GM13977 (cell line): ENCODE measurements at places on chromosomes 5 and 9.

DNA sequence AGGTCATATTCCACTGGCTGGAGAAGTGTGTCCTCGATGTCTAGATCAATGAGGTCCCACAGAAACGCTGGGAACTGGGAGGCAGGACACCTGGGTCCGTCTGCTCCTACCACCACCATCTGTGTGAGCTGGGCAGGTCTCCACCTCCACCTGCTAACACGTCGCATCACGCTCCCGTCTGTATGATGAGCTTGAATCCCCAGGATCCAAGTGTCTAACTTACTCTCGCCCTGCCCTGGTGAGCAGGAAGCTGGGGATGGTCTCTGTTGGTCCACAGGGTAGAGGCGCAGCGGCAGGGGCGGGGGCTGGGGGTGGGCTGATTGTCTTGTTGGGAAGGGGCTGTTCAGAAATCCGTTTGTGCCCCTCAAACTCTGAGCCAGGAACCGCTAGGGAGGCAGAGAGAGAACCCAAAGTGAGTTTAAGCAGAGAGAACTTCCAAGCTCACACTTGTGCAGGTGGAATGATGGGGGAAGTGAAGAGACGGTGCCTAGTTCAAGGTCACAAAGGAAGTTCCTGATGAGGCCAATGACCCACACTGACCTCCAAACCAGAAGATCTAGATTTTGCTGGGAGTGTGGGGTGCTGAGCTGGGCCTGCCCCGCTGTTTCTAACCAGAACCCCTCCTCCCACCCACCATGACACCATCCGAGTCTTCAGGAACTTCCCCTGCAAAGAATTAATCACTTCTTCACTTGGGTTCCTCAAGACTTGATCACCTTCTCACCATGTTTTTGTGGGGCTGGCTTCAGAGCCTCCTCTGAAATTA is 21.1 kb downstream of the ORM2 start:
- DNase-seq, result no peak

- DNase-seq, result no peak
Measured at GRCh38 chr5:68381909-68382308, 166.4 kb downstream of the PIK3R1 start.

DNA sequence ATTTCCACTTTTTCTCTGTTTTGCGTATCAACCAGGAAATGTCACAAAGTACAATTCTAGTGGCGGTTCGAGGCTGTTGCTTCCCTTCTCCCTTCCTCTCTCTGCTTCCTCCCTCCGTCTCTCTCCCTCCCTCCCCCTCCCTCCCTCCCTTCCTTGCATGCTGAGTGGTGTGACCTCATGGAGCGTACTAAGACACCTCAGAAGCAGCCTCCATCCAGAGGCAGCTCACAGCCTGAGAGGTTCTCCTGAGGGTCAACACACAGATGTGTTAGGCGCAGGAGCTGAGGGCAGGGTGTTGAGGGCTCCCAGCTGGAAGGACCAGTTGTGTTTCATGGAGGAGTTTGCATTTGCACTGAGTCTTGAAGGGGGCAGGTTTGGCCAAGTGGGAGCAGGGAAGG is 57.7 kb downstream of the COL5A1 start:
- no peak for DNase-seq

GRCh38 chr5:95549030-95549429 is 5.7 kb downstream of the SKIC3 start:
- no peak for DNase-seq

DNA sequence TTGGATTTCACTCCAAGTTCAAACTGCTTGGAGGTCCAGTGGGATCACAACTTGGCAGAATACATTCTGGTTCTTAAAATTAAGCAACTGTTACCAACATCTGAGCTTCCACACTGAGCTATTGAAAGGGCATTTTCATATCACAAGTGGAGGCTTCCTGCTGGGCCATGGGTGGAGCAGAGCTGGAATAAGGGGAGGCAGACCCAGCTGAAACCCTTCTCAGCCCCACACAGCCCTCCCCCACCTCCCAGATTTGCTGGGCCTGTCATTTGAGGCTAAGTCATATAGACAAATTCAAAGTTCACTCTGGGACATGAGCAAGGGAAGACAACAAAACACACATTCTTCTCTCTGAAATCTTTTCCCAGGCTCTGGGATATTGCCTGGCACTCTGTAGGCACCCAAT is 79.9 kb downstream of the ACTL7B start:
- no peak for DNase-seq

DNA sequence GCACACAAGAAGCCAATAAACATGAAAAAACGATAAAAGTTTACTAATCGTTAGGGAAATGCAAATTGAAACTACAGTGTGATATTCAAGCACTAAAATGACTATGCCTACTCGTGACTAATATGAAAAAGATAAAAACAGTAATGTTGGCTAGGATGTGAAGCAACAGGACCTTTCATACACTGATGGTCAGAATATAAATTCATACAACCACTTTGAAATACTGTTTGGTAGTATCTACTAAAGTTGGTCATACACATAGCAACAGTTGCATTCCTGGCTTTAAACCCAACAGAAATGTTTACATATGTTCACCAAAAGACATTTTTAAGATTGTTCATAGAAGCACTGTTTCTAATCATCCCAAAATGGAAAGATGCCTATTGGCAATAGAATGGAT is 24.3 kb downstream of the FBXO38 start:
- no peak for DNase-seq

GRCh38 chr5:177473443-177474001 is at the start of gene DBN1:
Gene DBN1 (minus strand): TSS chr5:177473634. CDS start chr5:177473521, 113 bp downstream.
- peak; percentile 96 for DNase-seq

DNA sequence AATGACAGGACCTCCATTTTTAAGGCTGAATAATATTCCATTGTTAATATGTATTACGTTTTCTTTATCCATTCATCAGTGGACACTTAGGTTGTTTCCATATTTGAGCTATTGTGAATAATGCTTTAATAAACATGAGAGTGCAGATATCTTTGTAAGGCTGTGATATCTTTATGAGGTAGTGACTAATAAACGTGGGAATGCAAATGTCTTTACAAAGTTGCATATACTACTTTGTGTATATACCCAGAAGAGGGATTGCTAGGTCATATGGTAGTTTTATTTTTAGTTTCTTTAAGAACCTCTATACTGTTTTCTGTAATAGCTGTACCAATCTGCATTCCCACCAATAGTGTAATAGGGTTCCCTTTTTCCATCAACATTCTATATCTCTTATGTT is 148.7 kb downstream of the FOCAD start:
- DNase-seq, result no peak

- no peak for DNase-seq
Measured at GRCh38 chr5:142982821-142983200, 212.6 kb downstream of the ARHGAP26 start.

DNA sequence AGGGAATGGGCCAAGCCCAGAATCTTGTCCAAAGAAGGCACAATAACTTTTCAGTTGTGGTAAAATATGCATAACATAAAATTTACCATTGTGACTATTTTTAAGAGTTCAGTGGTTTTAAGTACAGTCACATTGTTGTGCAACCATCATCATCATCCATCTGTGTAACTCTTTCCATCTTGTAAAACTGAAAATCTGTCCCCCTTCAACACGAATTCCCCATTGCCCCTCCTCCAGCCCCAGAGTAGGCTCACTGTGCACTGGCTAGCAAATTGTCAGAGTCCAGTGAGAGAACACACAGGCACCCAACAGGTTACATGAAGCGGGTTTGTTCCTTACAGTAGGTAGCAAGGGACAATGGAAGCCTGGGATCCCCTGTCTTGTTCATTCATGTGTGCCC is 13.7 kb downstream of the BARX1 start:
- no peak for DNase-seq

DNA sequence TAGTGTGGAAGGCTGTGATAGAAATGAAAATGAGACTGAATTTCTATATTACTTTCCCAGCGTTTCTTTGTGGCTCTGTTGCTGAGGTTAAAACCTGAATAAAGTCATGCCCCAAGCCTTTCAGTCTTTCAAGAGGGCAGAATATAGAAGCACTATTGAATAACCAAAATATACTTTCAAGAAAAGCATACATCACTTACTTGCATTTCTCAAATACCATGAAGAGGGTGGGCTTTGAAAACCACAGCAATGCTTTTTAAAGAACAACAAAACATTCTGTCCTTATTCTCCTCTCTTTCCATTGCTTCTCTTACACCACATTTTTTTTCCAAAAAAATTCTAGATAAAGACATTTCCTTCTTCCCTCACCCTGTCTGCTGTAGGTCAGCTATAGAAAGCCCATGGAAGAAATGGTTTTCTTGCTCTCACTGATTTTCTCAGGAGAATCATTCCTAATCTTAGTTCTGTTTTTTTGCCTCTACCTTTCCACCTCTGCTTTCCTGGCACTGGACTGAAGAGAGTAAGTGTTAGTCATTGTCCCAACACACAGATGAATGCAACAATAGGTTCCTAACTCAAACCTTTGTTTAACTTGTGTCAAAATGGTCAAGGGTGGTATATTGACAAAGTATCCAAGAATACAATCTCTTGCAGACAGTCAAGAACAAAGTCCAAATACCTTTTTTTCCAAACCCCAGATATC is 51.6 kb downstream of the NUDT12 start:
- no peak for DNase-seq

DNA sequence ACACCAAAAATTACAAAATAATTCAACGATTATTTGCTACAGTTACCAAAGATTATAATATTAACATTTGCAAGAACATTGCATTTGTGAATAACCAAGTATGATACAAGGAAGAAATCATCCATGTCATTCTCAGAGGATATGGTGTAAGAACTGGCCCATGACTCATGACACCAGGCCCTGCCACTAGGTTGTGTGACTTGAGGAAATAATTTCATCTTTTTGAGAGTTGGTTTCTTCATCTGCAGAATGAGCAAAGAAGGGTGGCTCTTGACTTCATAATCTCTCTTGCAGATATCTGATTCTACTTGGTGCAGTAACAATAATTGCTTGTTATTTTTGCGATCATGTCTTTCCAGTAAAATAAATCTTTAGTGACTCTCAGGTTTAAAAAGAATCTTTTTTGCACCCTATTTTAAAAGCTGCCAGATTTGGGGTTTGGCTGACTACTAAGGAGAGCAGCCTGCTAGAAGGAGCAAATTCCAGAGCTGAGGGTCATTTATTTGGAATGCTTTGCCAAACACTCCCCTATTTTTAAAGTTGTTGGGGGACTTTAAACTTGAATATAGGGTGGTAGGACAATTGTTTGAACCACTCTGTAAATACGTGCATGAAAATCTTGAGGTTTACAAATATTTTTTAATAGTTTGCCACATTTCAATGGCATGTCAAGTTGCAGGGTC is 23.5 kb downstream of the ITGA1 start:
- DNase-seq, result no peak

- no peak for DNase-seq
Measured at GRCh38 chr5:65255294-65255693, 226.4 kb downstream of the ADAMTS6 start.

DNA sequence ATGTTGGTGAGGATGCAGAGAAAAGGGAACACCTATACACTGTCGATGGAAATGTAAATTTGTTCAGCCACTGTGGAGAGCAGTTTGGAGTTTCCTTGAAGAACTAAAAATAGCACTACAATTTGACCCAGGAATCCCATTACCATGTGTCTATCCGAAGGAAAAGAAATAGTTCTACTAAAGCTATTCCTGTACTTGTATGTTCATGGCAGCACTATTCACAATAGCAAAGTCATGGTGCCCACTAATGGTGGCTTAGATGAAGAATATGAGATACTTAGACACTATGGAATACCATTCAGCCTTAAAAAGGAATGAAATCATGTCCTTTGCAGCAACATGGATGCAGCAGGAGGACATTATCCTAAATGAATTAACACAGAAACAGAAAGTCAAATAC is 50.2 kb upstream of the CAST start:
- no peak for DNase-seq

DNA sequence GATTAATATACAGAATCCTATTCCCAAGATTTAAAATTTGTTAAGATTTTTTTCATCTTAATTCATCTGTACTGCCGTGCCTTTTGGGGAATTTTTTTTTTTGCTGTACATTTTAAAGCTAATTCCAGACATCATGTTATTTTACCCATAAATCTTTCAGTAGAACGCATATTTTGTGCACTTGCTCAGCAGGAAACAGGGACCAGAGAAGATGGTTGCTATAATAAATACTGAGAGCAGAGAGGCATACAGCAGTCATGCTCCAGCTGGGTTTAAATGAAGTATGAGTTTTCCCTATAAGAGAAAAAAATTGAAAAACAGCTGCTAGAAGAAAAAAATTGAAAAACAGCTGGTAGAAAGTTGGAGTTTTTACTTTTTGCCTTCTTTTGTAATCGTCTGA is 196.9 kb upstream of the PUM3 start:
- DNase-seq, result no peak

DNA sequence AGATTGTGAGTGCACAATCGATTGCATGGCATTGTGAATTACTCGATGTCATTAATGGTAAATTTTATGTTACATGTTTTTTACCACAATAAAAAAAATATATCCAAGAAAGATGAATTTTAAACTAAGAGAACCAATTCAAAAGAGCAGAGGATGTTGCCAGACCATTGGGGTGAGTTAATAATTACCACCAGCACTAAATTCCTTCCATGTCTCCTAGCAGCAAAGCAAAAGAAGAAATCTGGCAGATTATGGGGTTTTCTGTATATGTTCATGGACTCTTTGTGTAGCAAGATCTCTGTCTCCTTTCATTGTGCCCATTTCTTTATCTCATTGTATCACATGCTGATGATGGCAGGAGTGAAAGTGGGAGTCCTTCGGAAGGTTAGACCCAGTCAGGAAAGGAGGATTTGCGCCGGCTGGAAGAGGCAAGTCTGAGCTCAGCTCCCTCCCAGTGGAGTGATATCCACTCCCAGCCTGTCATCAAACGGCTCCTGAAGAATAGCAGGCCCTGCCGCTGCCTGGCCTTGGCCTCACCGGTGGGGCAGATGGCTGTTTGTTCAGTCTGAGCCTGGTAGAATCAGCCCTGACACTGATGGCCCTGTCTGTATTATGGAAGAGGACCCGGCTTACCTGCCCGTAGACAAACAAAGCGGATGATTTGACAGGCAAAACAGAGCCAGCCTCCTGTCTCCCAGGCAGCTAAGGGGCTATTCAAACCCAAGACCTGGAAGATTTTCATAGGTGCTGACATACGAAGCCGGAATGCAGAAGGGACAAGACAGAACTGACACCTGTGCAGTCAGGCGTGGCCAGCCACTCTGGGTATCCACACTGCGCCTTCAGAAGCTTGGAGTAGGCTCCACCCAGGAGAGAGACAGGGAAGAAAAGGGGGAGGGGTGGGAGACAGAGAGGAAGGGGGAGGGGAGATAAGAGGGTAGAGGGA is 21.9 kb upstream of the FOXE1 start:
- no peak for DNase-seq
